ENCODE measurements at places on chromosomes 4 and X.

DNA sequence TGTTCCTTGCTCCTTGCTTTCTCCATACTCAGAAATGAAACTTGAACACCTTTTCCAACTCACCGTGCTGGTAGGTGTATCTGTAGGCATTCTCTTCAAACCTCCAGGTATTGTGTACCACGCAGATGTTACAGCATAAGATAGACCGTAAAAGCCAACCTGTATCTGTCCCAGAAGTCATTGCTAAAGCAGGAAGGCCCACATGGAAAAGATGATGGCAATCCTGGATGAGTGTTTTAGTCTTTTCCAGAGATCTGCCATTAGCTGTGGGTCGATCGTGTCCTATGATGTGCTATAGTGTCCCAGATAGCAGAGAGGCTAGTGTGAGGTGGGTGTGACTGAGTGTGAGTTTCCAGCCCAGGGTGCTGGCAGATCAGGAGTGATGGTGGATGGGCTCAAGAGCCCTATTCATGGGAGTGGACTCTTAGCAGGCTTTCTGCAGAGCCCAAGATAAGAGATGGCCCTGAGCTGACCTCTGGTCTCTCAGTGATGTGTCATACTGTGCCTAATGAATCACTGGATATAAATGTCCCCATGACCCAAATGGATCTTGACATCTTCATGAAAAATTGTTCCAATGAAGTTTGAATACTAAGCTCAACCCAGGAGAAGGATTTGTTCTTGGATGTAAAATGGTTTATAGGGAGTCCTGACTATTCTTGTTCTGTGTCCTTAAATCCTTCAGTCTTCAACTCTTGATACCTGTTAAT lies 69.1 kb upstream of the WDR1 start:
- no peak for DNase-seq

GRCh38 chr4:152316969-152317368 lies 218.9 kb downstream of the FBXW7 start:
- no peak for DNase-seq

DNA sequence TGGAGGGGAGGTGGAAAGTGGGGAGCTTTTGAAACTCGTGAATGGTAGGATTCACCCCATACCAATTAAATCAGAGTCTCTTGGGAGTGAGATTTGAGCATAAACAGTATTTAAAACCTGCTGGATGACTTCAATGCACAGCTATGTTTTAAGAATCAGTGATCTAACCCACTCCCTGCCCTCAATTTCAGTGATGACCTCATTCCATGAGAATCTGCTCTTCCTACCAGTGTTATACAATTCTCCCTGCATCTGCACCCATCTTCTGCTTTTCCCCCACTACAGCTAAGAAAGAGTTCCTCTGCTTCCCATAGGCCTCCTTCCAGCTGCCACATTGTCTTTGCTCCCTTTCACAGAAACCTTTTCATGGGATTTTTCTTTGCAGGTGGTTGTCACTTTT lies 18.3 kb upstream of the H2AZ1 start:
- DNase-seq, result no peak

GRCh38 chrX:47723689-47724088 lies 64.7 kb upstream of the UXT start:
- DNase-seq, result no peak

GRCh38 chr4:114038762-114039387 lies 59.4 kb upstream of the ARSJ start:
- DNase-seq, result no peak

- DNase-seq, result no peak
These were observed 27.3 kb downstream of the MND1 start for GRCh38 chr4:153371701-153372234.

GRCh38 chrX:120111611-120112010 lies 4.1 kb downstream of the RHOXF1 start:
- DNase-seq, result no peak

GRCh38 chrX:134148172-134148692 lies 88.8 kb upstream of the CCDC160 start:
- no peak for DNase-seq

DNA sequence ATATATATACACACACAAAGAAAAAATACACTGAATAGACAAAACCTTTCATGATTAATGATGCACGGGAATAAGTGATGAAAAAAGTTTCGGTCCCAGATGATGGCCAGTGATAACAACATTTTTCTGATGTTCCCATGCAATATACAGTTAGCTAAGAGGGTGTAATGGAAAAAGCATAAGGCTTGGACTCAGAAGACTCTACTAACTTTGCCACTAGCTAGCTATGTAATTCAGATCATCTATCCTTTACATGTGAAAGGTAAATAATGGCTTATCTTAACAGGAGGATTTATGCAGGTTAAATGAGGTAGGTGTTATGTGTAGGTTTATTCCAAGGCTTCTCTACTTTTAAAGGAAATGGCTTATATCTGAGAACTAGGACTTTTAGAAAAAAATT lies 4.3 kb downstream of the RPS3A start:
- DNase-seq, result no peak

- no peak for DNase-seq
These were observed 305.6 kb upstream of the NR3C2 start for GRCh38 chr4:148747721-148748268.

- no peak for DNase-seq
These were observed 300.2 kb downstream of the USP46 start for GRCh38 chr4:52358883-52359321.

GRCh38 chr4:26197018-26197779 lies 123.6 kb upstream of the RBPJ start:
- no peak for DNase-seq

GRCh38 chr4:73606465-73606974 lies 13.7 kb downstream of the RASSF6 start:
- DNase-seq, result no peak

DNA sequence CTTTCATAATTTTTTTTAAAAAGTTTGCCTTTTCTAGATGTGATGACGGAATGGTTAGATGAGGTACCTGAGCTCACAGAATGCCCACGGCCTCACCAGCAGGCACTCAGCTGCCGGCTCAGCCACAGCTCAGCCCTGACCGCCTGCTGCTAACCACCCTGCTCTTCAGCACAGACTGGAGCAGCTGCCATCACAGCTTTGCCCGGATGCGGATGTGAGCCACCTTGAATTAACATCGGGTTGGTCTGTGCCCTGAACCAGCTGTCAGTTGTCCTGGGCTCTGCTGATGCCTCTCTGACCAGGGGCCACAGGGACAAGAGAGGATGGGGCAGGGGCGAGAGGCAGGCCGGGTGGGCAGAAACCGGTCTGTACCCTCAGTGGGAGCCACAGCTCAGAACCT lies 93.3 kb downstream of the HMX1 start:
- no peak for DNase-seq

DNA sequence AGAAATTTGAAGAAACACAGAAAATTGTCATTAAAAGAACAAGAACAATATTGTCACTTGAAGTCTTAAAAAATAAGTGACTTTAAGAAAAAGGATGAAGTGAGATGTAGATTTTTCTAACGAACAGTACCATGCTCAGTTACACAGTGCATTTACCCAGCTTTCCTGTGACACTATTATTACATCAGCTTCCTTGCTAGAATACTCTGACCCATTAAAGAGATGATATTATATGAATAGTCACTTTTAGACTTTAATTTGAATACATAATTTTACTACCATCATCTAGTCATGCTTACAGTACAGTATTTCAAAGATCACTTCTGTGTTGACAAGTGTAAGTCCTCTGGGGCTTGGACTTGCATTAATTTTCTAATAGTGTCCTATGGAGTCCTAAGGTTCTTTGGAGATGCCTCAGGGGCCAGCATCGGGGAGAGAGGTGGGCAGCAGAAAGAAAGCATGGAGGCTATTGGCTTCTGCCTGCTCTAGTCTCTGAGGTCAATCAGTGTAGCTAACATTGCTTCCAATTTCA lies 10.7 kb downstream of the COL25A1 start:
- DNase-seq, result no peak

DNA sequence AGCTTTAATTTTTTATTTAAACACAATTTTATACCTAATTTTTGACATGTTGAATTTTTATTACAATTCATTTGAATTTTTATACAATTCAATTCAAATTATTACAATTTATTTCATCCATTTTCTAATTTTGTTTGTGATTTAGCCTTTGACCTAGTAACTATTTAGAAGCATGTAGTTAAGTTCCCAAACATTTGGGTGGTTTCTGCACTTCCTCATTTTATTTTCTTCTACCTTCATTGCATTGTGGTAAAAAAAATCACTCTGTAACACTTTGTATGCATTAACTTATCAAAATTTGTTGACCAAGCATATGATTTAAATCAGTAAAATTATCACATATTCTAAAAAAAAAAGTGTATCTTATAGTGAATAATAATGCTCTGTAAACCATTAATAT lies 928.9 kb downstream of the ARAP2 start:
- no peak for DNase-seq

DNA sequence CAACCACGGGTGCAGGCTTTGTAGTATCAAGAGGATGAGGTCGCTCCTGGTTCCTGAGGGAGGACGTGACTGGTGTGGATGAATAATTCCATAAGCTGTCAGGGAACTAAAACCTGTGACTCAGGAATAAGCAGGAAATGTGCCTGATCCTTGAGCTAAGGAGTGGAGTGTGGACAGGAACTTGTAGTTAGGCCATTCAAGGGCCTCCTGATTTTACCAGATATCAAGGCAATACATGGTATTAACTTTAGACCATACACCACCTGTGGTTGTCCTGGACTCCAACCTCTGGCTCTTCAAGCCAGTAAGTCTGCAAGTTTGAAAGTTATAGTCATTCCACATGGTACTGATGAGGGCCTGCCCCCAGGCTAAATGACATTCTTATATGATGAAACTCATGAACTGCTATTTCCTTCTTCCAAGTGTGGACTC lies 12.1 kb upstream of the ING2 start:
- no peak for DNase-seq

DNA sequence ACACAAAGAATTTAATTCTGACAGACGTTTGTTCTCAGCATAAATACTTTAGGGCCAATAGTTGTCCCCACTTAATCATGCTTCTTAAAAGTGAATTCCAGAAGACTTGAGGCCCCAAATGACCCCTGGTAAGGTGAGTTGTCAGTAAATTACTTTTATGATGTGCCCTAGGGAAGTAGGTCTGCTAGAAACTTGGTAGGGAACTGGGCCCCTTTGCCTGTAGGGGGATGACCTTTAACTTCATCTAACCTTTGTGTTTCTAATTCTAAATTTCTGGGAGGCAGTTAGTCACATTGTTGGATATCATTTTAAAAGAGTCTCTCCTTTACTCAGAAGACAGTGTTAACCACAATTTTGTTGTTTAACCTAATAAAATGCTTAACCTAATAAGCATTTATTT lies 28.8 kb downstream of the HHIP start:
- peak; percentile 8 for DNase-seq

- DNase-seq, result no peak
These were observed 326.4 kb downstream of the DCHS2 start for GRCh38 chr4:154164931-154165839.

DNA sequence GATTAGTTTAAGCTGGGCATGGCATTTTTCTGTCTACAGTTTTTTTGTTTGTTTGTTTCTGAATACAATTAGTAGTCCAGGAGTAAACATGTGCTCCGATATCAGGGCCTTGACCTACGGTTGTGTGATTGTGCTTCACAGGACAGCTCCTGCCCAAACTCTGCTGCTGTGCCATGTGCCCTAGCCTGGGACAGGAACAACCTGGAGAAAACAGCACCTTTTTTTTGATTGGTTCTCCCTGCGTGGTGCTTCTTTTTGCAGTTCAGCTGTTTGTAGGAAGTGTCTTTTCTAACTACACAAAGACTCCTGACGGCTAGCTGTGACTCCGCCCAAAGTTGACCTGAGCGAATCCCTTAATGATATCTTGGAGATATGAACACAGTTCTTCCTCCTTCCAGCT lies 158.8 kb downstream of the ATP10D start:
- DNase-seq, result no peak

DNA sequence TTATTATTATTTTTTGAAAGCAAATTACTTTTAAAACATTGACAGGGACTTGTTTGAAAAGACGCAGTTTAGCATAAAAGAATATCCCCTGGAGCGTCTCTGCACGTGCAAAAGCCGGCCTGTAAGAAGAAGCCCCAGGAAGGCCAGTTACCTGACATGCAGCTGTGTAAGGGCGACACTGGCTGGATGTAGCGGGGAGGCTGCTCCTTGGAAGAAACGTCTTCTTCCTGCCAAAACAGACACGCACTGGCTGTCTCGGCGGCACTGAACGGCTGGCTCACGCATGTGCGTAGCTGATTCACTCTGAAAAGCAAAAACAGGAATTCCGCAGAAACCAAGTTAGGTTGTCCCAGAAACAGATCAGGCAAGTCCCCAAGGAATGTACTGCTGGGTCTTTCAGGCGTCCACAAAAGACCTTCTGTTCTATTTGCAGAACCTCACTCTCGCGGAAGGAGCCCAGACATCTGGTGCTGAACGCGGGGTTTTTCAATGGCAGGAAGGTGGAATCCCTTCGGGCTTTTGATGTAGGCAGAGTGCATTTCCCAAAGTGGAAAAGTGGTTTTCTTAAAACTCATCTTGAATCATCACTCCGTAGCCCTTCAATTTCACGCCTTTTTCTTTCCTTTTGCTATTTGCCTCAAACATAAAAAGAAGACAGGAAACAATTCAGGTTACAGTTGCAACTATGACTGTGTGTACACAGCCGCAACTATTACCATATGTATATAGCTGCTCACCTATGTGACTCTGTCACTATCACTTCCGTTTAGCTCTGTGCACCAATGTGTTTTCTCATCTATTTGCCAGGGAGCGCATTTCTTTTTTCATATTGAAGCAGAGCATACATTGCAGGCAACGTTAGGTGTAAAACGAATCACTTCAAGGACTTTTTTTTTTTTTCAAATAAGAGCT lies 38.1 kb upstream of the ARSH start:
- DNase-seq, result peak; percentile 5

DNA sequence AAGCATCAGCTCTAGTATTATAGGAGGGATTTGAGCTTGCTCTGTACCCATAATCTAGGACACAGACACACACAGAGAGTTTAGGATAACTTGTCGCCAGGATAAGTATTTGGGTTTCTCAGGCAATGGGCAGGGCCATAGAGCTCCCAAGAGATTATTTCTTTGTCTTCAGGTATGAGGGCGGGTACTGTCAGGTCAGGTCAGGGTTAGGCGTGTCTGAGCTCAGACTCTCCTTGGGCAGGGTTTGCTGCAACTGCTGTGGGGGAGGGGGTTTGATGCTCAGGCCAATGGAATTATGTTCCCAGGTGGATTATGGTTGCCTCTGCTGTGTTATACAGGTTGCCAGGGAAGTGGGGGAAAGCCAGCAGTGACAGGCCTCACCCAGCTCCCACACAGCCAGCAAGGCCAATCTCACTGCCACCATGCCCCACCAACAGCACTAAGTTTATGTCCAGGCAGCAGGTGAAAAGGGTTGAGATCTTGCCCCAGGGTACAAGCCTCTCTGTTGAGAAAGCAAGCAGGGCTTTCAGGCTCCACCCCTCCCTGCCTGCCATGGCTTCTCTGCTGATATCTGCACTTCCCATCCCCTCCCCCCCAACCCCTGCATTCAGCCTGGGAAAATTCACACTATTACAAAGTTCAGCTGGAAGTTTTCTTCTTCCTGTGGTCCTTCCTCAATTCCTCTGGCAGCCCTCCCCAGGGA lies 101.3 kb downstream of the RRAGB start:
- DNase-seq, result no peak

GRCh38 chrX:139077281-139078250 lies 366.0 kb upstream of the FGF13 start:
- no peak for DNase-seq

GRCh38 chrX:13759152-13759718 lies 24.7 kb downstream of the OFD1 start:
- DNase-seq, result no peak
